Stimulated activated CD8-positive, alpha-beta memory T cell treated with anti-CD3 and anti-CD28 coated beads, Interleukin-2, amount 100 ng/mL, for 48 hours (primary cell): ENCODE measurements at places on chromosomes 12 and 14.

- no peak for DNase-seq
These were observed 12.3 kb downstream of the NINJ2 start for GRCh38 chr12:650983-651382.

DNA sequence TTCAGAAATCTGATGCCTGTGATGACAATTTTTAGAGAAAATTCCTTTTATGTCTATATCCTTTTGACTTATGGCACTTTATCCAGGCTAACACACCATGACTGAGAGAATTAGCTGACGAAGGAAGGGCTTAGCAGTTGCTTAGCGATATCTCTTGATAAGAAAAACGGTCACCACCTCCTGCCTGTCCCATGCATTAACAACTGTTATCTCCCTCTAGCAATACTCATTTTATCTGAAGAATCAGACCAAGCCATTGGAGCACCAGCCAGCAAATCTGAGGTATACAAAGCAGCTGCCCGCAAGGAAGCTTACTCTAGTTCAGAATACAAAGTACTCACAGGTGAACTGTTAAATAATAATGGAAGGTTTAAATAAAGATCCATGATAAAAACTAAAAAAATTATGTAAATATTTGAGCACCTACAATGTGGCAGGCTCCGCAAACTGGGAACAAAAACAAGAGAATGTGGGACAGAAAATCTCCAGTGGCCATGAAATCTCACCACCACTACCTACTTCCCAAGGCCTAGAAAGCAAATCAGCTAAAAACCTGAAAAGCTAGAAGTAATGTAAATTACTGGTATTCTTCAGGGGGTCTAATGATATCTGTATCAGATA is 24.3 kb downstream of the PPM1H start:
- DNase-seq, result no peak

- DNase-seq, result no peak
These were observed 156.5 kb downstream of the EPS8 start for GRCh38 chr12:15632708-15633107.

DNA sequence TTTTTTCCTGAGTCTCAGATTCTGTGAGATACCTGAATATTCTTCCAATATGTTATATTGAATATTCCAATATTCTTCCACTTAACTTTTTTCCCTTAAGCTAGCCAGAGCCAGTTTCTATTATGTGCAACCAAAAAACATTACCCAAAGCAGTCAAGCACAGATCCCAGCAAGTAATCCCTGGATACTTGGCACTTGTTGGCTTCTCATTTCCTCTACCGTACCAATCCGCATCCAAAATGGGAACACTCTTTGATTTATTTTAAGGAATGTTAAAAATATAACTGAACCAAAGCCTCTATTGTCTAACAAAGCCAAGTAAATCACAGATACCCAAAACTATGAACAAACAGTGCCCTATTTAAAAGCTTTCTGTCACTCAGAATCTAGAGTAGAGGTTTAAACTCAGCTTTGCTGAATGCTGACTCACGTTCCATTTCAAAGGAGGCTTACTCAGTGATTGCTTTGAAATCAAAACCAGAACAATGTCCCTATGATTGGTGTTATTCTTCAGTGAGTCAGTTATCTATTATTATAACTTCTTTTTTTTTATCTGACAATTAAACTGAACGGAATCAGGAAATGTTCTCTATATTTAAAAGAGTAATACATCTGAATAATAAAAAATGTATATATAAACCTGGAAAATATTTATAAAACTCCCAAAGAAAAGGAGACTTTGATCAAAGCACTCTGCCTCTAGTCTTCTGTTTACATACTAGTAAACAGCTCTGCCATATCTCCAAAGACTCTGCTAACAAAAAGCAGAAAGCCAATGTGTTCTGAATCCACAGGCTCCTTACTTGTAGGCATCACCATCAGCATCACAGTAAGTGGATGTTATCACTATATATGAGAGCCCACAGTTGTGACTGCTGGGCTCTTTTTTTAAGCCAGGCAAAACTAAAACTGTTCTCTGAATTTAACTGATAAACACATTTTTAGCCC is 360.8 kb downstream of the CCDC91 start:
- DNase-seq, result no peak

DNA sequence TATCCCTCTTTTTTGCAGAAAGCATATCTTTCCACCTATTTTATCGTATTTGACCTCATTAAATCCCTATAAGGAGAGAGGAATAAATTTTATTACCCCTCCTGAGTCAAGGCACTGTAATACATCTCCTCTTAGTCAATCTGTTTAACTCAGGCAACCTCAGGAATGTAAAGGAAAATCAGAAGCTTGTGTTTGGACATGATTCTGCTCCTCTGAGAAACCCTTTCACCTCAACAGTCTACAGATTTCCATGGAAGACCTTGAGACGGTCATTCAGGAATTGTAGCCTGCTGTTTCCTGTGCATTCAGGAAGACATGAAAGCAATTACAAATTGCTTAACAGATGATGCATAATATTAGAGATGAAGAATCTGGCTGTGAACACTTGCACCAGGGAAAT is 360.8 kb downstream of the PAWR start:
- no peak for DNase-seq

- DNase-seq, result no peak
These were observed 18.7 kb upstream of the HDAC7 start for GRCh38 chr12:47838286-47838931.

DNA sequence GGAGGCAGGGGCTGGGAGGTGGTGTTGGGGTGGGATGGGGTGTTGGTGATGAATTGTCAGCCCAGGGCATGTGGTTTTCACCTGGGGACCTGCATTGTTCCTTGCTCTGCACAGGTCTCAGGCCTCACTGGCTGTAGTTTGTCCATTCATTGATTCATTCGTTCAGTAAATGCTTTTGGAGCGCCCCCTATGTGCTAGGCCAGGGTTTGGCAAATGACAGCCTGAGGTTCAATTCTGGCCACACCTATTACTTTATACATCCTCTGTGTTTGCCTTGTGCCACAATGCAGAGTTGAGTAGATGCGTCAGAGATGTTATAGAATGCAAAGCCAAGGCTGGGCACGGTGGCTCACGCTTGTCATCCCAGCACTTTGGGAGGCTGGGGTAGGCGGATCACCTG is 4.7 kb downstream of the ADCK1 start:
- no peak for DNase-seq
